ENCODE measurements at places on chromosomes 4 and X. TPM values are rescaled to one million over a fixed set of nuclear protein-coding genes. Genes with fewer than 3 reads are reported as not detected.

DNA sequence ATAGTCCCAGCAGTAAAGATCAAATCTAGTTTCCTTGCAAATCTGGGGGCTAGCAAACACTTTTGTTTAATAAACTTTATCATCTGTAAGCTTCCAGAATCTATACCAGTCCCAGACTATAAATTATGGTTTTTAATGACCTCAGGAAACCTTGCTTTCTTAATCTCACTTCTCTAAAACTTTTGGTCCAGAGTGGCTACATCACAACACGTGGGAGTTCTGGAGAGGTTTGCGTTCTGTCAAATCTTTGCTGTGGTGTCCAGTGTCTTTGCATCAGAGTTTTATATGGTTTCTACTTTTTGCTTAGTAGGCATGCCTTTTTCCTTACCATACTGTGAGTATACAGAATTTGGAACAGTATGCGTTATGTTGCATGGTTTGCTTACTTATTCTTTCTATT lies 193.9 kb downstream of the ANK2 start:
- DNase-seq, result no peak

DNA sequence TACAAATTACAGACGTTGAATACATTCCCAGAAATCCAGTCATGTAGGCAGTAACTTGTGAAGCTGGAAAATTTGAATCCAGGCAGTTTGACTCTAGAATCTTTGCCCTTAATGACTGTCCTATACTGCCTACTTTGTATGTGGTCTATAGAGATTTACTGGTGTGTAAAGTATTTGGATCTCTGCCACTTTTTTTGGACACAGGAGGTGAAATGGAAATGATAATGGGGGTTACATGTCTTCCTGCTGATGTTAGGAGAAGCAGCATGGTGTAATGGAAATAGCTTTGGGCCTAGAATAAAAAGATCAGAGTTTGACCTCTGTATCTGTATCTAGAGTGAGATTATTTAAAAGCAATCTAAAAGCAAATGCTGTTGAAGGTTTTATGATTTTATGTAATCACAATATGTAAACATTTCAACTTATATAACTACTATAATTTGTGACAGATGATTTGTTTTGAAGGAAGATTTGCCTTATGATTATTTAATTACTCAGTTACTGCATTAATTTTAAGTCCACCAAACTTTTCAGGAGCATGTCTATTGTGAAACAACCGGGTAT lies 3.3 kb downstream of the COL4A5 start:
- DNase-seq, result no peak

DNA sequence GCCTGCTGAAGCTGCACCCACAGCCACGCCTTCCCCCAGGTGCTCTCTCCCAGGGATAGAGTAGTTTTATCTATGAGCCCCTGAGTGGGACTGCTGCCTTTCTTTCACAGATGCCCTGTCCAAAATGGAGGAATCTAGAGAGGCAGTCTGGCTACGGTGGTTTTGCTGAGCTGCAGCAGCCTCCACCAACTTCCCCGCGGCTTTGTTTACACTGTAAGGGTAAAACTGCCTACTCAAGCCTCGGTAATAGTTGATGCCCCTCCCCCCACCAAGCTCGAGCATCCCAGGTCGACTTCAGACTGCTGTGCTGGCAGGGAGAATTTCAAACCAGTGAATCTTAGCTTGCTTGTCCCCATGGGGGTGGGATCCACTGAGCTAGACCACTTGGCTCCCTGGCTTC lies 84.5 kb downstream of the PRKG2 start:
- DNase-seq, result no peak

The MAEA gene
- total RNA-seq, result 93.6 TPM
